Fibroblast of mammary gland (primary cell): ENCODE measurements at places on chromosomes 7 and 10.

GRCh38 chr7:24828891-24829661 is 71.8 kb upstream of the GSDME start:
- DNase-seq, result no peak

DNA sequence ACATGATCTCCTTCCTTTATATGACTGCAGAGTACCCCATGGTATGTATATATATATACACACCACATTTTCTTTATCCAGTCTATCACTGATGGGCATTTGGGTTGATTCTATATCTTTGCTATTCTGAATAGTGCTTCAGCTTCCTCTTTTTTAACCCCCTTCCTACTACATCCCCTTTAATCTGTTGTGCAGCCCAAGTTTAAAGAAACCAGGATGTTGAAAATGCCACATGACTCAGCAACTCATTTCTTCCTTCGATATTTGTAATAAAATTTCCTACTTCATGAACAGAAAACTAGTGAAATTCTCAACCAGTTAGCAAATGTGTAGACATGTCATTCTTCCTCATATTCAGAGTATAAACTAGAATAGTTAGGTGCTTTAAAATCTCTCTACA is 1245.7 kb upstream of the SORCS1 start:
- no peak for DNase-seq

- DNase-seq, result no peak
These were observed 737 bp downstream of the CNNM2 start for GRCh38 chr10:102918817-102919245.

GRCh38 chr7:124698964-124699363 is 66.6 kb downstream of the GPR37 start:
- no peak for DNase-seq

- DNase-seq, result no peak
These were observed 3.5 kb upstream of the CCDC126 start for GRCh38 chr7:23593706-23594105.

- no peak for DNase-seq
These were observed 3.4 kb upstream of the ZNF503 start for GRCh38 chr10:75404815-75405597.

DNA sequence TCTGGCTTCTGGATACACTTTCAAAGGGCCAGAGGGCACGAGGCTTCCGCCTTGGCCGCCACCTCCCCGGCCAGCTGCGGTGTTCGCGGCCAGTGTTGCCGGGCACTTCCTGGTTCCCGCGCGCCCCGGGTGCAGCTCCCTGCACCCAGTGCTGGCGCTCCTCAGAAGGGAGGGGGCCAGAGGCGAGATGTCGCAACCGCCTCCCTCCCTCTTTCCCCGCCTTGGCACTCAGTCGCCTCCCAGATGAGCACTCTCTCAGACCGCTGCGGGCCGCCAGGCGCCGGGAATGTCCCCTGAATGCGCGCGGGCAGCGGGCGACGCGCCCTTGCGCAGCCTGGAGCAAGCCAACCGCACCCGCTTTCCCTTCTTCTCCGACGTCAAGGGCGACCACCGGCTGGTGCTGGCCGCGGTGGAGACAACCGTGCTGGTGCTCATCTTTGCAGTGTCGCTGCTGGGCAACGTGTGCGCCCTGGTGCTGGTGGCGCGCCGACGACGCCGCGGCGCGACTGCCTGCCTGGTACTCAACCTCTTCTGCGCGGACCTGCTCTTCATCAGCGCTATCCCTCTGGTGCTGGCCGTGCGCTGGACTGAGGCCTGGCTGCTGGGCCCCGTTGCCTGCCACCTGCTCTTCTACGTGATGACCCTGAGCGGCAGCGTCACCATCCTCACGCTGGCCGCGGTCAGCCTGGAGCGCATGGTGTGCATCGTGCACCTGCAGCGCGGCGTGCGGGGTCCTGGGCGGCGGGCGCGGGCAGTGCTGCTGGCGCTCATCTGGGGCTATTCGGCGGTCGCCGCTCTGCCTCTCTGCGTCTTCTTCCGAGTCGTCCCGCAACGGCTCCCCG is at the start of gene FFAR4:
Gene FFAR4 (plus strand): TSS at position 231 of the 842 bp plus-strand sequence. CDS start 56 bp downstream, at position 287.
- no peak for DNase-seq

DNA sequence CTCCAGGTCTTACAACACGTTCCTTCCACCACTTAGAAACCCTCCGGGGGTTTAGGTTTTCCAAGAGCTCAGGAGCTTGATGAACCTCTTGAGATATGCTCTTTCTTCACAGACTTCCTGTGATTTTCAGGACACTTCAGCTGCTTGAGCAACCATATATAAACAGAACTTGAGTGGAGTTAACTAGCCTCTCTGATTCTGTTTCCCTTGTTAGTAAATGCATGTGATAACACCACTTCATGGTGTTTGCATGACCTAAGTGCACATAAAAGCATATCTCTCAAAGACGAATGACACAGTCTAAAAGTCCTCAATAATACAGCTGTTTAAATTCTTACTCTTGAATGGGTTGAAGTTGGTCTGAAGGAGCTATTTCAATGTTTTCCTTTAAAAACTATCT is 9.9 kb downstream of the PRR15 start:
- no peak for DNase-seq
